ENCODE measurements at places on chromosomes 6 and 20.

GRCh38 chr6:47743744-47744143 lies 38.1 kb upstream of the OPN5 start:
- DNase-seq = no peak

DNA sequence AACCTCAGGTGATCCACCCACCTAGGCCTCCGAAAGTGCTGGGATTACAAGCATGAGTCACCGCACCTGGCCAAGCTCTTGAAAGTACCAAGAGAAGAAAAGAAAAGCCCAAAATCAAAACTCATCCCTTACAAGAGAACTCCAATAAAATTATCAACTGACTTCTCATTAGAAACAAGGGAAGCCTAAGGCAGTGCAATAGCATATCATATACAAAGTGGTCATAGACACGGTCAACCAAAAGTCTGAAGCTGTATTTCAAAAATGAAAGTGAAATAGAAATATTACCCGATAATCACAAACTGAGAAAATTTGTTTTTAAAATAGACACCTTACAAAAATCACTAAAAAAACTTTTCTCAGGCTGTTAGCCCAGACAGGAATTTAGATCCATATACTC lies 1321.1 kb upstream of the GJE1 start:
- DNase-seq = no peak

DNA sequence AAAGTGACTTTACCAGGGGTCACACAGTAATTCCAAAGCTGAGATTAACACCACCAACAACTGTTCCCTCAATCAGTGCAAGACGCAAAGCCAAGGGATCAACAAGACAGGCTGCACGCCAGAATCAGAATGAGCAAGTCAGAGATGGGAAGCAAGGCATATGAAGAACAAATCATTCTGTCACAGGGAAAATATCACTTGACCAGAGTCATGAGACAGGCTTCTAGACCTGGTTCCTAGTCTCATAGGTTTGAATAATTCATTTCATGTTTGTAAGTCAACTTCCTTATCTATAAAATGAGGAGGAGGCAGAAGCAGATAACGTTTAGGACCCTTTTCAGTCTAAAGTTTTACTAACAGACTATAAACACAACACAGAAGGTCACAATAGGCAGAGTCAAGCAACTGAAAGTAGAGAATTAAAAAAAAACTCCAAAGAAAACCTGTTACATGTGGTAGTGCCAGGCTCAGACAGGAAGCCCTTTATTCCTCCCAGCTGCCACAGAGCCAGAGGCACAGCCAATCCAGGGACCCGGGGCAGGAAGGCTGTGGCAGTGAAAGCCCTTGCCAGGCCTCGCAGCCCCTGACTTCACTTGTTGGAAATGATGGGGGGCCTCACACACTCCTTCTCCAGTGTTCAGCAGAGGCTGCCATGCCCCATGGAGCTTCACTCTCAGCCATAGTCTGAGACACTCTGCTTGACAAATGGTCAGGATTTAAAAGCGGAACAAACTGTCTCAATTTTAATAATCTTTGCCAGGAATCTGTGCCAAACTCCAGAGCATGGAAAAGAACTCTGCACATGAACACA lies 29.2 kb upstream of the DST start:
- DNase-seq = no peak

DNA sequence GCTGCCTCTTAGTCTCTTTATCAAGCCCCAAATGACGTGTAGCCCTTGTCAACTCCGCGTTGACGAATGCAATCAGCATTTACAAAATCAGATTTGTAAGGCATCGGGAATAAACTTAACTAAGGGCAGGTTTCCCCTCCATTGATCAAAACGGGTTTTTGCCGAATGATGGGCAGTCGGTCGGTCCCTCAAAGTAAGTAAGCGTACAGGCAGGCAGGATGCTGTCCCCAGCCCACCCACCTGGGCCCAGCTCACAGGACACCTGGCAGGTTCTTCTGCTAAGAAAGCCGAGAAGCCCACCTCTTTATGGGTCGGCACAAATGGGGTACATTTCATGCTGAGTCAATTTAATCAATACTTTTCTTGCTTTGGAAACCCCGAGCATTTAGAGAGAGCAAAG lies 22.0 kb upstream of the MAFB start:
- DNase-seq = no peak

GRCh38 chr6:119612176-119612891 lies 262.8 kb upstream of the MAN1A1 start:
- no peak for DNase-seq

DNA sequence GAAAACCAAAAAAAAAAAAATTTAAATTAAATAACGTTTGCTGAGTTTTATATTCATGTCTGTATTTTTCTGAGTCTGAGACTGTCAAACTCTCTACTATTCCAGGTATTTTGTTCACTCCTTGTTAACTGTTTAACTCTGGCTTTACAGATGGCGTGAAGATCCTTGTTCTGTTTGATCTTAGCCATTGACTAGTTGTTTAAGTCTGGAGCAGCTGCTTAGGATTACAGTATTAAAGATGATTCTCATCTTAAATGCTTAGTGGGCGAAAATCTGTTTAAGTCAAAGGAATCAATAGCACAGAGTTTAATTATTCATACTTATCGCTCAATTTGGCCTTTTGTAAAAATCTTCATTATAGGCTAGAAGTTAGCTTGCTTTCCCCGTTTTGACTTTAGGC lies 2.4 kb downstream of the PHACTR2 start:
- DNase-seq = no peak

- DNase-seq = no peak
Measured at GRCh38 chr6:99613705-99614429, 7.2 kb downstream of the PRDM13 start.

GRCh38 chr6:62324834-62325233 lies 38.8 kb upstream of the KHDRBS2 start:
- no peak for DNase-seq

Measured in non-pigmented ciliary epithelial cell (primary cell).